ENCODE measurements at places on chromosomes 3 and 15. TPM values are rescaled to one million over a fixed set of nuclear protein-coding genes. Genes with fewer than 3 reads are reported as not detected.

- DNase-seq, result no peak
Measured at GRCh38 chr3:44955917-44956316, 20.1 kb downstream of the ZDHHC3 start.

DNA sequence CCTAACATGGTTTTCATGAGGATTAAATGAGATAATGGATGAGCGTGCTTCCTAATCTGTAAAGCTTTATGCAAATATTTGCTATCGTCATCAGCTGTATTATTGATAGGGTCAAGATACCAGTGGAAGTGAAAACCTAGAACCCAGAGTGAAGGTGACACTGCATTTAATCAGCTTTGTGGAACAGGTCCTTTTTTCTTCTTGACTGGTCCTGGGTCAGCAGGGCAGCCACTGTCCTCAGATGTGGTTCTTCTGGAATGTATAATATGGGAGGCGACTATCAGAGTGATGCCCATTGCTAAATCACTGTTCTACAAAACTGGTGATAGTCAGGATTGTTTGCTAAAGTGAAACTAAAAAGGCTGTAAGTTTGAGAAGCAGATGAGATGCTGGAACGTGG is 41.4 kb downstream of the SORD start:
- DNase-seq, result no peak

DNA sequence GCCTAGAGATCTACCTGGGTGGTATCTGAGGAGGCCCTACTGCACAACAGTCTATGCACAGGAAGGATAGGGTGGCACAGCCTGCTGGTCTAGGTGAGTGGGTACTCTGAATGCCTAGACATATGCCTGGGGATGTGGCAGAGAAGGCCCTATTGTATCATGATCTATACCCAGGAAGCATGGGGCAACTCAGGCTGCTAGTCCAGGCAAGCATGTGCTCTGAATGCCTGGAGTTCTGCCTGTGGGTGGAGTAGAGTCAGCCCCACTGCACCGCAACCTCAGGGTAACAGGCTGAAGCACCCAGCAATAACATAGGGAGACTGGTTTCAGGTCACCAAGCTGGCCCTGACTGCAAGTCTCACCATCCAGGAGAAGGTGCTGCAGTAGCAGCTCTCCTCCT is 224.7 kb downstream of the MFSD1 start:
- DNase-seq, result no peak

GRCh38 chr3:46282696-46283095 is 40.4 kb downstream of the CCR3 start:
- no peak for DNase-seq

- DNase-seq, result peak; percentile 66
Measured at GRCh38 chr15:92082006-92082843, 228.7 kb downstream of the SLCO3A1 start.

DNA sequence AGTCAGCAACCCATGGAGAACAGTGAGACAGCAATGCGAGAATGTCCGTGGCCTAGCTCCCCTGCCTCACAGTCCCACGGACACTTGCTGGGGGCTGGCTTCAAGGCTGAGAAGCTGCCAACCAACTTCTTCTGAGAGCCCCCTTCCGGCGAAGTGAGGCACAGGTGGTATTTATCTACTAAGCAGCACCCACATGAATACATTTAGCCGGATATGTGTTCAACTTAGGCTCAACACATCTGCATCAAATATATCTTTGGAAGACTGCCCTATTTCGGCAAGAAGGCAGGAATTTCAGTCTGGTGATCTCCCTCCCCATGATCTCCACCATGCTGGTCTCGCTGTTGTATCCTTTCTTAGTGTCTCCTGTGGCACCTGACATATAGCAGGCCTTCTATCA is 340.9 kb upstream of the NR2E3 start:
- DNase-seq, result no peak

GRCh38 chr3:128353361-128353965 is 113.2 kb downstream of the DNAJB8 start:
- no peak for DNase-seq

- DNase-seq, result no peak
Measured at GRCh38 chr15:80925597-80926059, 64.0 kb downstream of the MESD start.

- DNase-seq, result no peak
Measured at GRCh38 chr3:50491023-50491422, 12.4 kb downstream of the CACNA2D2 start.

- no peak for DNase-seq
Measured at GRCh38 chr15:28043691-28044091, 55.4 kb downstream of the OCA2 start.

The DCLK3 gene
- total RNA-seq, result not detected

DNA sequence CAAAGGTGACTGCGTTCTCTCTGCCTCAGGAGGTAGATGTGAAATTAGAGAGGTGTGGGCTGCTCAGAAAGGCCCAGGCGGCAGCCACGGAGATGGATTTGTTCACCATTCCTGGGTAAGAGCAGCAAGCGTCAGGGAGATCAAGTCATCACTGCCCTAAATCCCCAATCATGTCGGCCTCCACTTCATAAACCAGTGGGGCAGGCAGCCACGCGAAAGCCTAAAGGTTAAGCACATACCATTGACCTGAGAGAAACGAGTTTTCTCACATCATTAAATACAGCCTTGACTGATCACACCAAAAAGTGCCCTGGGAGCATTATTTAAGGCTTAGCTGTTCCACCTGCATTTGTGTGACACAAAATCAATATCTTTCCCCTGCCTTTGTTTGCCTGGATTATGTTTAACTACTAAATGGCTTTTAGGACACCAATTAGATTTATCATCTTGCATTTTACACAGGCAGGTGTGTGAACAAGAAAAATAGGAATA is 50.7 kb upstream of the FOXB1 start:
- no peak for DNase-seq

- DNase-seq, result no peak
Measured at GRCh38 chr15:65816441-65816840, 24.3 kb upstream of the DENND4A start.

DNA sequence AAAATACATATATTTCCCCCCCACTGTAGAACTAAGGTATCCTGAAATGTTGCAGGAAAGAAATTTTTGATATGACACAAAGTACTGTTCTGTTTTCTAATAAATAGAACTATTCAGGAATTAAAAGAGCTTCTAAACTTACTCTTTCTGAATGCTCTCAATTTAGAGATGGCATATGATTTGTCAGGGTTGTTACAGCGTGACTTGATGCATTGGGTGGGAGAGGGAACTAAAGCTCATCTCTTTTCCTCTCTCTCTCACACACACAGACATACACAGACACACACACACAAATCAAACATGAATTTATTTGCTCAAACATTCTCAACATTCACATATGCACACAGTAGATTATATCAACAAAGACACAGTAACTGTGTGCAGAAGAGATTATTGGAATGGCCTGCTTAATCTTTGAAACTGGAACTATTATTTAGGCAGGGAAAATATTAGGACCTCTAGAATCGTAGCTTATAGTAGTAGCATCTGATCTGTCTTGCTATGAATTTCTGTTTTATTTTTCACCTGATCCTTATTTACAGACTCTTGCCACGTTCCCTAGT is 807.4 kb upstream of the GBE1 start:
- DNase-seq, result no peak

GRCh38 chr3:83092521-83093221 is 1331.2 kb upstream of the GBE1 start:
- DNase-seq, result no peak

GRCh38 chr3:67635257-67635656 is 19.2 kb downstream of the SUCLG2 start:
- DNase-seq, result no peak

DNA sequence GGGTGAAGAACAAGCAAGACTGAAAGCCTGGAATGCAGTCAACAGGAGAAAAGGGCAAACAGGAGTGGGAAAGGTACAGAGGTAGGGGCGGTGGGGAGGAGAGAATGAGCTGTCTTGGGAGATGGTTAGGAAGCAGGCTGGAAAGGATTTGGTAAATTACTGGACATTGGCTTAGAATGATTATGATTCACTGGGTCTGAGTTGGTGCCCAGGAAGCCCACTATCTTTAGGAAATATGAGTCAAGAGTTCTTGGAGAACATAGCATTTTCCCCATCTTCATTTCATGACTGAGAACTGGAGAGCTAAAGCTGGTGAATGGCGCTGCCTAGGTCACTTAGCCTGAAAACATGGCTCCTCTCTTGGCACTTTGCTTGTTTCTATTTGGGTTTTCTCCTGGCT is 74.7 kb upstream of the C3orf80 start:
- no peak for DNase-seq

GRCh38 chr15:99402014-99402729 is 150.9 kb downstream of the LRRC28 start:
- no peak for DNase-seq

- DNase-seq, result no peak
Measured at GRCh38 chr15:88918738-88919137, 5.6 kb upstream of the MFGE8 start.

The THBS1 gene
- total RNA-seq, result 9.5 TPM

The CYP8B1 gene
- not detected for total RNA-seq

DNA sequence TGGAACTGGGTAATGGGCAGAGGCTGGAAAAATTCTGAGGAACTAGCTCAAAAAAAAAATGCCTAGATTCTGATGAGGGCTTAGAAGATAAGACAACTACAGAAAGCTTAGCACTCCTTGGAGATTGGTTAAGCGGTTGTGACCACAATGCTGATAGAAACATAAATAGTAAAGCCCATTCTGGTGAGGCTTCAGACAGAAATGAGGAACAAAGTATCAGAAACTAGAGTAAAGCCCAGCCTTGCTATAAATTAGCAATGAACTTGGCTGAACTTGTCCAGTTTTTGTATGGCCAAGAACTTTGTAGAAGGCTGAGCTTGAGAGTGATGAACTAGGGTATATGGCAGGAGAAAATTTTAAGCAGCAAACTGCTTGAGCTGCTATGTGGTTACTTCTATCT is 25.4 kb downstream of the GOLGB1 start:
- DNase-seq, result no peak

DNA sequence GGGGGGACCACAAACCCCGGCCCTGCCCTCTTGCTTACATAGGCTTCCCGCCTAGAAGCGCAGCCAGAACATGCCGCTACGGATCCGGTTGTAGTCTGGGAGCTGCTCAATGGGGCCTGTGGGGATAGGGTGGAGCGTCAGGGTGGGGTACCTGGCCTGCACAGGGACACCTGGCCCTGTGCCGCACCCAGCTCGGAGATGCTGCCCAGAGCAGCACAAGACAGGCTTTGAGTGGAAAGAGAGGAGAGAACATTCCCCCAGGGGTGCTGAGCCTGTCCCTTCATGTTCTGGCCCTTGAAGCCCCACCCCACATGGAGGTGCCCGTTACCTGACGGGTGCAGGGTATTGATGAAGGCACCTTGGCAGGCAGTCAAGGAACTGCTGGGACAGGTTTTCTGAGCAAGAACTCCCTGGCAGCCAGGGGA is 4.0 kb upstream of the COL7A1 start:
- no peak for DNase-seq

- DNase-seq, result no peak
Measured at GRCh38 chr15:81807186-81807585, 238.6 kb downstream of the MEX3B start.

- DNase-seq, result no peak
Measured at GRCh38 chr3:102464261-102464660, 29.4 kb downstream of the ZPLD1 start.

DNA sequence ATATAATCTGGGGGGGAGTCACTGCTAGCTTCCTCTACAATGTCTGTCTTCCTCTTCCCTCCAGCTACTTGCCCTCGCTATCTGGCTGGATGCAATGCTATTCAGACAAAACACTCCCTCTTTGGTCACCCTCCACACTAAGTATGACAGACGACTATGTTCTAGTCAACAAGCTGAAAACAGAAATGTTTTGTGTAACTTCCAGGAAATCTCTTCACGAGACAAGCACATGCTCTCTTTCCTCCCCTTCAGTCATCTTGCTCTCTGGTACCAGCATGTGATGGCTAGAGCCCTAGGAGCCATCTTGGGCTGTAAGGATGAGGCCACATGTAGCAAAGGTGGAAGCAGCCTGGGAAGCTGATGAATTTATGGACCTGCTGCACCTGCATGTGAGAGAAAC is 151.3 kb downstream of the ARRDC4 start:
- no peak for DNase-seq

- DNase-seq, result no peak
Measured at GRCh38 chr3:116314476-116314875, 130.8 kb downstream of the LSAMP start.
